ENCODE measurements at places on chromosomes 6 and 20.

DNA sequence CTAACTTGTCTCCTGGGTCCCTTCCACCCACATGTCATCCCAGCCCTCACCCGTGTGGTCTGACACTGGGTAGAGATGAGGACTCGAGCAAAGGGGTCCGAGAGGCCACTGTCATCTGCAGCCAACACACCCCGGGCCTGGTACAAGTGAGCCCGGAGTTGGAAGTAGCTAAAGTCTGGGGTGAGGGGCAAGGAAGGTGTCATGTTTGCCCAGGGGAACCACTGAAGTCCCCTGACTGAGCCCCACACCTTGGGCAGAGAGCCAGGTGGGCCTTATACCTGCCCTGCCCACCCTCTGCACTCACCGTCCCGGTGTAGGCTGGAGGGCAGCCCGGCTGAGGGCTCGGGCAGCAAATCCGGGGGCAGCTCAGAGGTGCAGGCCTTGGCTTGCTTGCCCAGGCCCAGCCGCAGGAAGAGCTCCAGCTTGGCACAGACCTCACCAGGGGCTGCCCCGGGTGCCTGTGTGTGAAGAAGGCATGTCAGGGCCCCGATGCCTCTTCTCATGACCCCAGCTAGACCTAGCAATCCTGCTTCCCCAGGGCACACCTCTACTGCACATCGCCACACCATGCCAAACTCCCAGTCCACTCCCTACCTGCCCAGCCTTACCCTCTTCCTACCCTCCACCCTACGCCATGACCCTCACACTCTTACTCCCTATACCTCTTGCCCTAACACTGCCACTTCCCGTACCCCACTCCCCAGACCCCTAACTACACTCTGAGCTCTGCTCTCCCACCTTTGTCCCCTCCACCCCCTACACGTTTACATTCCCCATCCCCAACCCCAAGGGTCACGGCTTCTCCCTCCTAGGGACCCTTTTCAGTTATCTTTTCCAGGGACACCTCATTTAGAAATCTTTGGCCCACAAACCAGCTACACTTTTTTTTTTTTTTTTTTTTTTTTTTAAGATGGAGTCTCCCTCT lies 31.7 kb upstream of the SPAG4 start:
- no peak for DNase-seq

- DNase-seq: peak; percentile 68
These were observed 1.1 kb downstream of the TCP11 start for GRCh38 chr6:35139924-35140638.

DNA sequence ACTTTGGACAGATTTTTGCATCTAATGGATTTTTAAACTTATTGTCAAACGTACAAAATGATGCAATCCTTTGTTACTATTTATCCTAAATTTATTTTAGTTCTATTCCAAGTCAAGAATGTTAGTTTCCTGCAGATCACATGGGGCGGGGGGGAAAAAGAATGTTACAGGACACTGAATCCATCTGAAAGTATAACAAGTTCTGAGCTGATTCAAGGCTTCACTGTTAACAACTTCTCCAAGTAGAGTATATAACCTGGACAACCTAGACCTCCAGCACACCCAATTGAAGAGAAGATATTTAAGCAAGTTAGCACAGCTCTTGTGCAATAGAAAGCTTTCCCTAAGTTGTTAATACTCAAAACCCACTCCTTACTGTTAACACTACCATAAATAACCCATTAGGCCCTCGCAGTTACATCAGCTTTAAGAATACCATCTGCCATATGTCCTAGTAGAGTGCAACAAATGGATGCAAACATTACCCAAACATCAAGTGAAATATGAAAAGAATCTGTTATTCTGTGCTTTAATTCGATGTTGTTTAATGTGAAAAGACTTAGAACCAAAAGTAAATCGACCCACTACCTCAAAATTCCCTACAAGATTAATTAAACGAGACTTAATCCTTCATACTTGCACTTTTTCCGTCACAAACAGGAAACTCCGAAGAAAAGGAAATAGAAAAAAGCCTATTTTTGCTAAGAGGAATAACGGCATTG lies 1.3 kb downstream of the SEC63 start:
- peak; percentile 22 for DNase-seq

DNA sequence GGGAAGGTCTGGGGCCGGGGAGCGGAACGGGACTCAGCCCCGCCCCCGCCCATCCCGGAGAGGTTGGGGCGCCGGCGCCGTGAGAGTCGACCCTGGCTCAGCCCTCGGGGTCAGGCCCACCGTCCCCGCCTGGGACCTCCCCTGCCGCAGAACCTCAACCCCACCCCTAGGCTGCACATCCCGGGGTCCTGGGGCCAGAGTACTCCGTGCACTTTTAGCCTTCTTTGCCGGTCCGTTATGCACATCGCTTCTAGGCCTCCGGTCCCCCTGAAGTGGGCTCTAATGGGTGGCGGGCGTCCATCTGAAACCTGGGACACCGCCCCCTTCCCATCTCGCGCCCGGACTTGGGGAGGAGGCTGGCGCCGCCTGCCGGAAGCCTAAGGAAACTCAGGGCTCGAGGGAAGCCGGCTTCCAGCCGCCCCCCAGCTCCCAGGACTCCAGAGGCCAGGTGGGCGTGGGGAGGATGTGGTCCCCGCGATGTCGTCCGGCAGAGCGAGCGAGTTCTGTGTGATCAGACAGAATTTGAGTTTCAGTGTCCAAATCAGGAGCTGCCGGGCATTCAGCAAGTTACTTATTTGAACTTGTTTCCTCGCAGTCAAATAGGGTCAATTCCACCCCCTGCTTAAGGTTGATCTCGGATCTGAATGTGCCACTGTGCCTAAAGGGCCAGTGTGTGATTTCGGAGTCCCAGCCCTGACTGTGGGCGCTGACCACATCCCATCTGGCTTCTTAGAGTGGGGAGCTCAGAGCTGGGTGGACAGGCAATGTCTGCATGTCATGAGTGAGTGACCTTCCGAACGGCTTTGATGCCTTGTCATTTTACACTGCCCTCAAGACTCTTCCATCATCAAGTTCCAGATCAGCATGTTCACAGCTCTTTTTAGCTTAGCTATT lies 47.6 kb downstream of the CPXM1 start:
- peak; percentile 72 for DNase-seq

GRCh38 chr6:44712353-44713111 lies 325.0 kb downstream of the CDC5L start:
- DNase-seq: no peak

DNA sequence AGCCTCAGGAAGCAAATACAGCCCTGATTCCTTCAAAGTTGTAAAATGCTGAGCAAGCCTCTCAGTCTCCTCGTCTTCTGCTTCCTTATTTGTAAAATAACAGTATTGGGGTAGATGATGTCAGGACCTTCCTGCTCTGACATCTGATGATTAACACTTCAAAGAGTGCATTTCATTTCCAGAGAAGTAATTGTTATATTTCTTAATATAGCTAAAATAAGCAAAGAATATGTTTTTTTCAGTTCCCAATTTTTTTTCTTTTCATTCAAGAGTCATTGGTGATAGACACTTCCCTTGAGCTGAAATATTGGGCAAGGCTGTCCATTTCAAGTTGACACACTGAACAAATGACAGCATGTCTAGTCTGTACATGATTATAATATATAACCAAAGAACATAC lies 53.4 kb downstream of the SLX4IP start:
- DNase-seq: no peak

DNA sequence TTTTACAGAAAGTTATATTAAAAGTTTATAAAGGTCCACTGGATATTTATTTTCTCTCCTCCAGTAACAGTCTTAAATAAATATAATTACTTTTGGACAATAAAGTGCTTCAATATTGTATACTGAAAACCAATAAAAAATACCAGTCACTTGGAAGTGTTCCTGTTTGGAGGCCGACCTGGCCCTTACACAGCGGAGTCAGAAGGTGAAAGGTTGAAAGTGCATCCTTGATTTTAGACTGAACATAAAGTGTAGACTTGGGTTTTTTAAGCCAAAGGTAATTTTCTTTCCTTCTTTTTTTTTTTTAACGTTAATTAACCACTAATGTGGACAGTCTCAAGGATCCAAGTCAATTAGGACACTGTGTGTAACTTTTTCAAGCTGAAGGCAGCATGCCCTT lies 152.3 kb upstream of the TBX18 start:
- no peak for DNase-seq

- DNase-seq: no peak
These were observed 80.3 kb downstream of the CTNNBL1 start for GRCh38 chr20:37774156-37774555.

GRCh38 chr6:39558079-39558478 lies 167.1 kb downstream of the KIF6 start:
- no peak for DNase-seq

- DNase-seq: no peak
These were observed 60.8 kb upstream of the CARMIL1 start for GRCh38 chr6:25218346-25218745.

DNA sequence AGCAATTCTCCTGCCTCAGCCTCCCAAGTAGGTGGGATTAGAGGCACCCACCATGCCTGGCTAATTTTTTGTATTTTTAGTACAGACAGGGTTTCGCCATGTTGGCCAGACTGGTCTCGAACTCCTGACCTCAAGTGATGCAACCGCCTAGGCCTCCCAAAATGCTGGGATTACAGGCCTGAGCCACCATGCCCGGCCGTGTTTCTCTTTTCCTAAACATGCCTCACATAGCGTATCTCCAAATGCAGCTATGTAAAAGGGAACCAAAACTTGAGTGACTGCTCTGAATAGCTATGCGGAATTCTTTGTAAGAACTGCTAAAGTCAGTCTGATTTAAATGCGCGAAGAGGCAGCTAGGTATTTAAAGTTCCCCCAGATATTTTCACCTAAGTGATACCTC lies 20.5 kb downstream of the BPIFA2 start:
- no peak for DNase-seq

DNA sequence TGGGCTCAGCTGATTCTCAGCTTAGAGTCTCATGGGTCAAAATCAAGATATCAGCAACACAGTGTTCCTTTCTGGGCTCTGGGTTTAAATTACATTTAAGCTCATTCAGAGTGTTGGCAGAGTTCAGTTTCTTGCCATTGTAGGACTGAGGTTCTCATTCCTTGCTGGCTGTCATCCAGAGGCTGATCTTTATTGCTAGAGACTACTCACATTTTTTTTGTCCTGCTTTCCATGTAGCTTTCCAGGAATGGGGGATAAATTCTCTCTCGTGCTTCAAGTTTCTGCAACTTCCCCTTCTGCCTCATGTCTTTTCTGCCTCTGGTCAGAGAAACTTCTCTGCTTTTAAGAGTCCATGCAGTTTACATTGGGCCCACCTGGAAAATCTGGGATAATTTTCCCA lies 86.9 kb downstream of the RFX6 start:
- no peak for DNase-seq

- no peak for DNase-seq
These were observed 37.6 kb downstream of the NRN1 start for GRCh38 chr6:5968817-5969734.

GRCh38 chr6:25601800-25602673 lies 50.0 kb upstream of the SCGN start:
- DNase-seq: peak; percentile 42

DNA sequence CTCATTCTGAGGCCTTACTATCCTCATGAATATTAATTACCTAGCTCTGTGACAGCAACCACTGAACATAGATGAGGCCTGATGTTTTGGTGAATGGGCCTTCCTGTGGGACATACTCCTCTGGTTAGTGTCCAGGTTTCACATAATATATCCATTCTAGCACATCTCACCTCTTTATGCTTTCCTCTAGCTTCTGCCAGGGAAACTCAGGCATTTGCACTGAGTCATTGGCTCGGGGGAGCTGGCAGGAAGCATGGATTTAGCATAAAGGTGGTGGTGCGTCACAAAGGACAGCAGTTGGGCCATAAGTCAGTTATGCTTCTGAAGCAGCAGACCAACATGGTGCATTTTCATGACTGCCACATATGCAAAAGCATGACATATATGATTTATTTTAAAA lies 37.5 kb upstream of the TMEM170B start:
- no peak for DNase-seq

GRCh38 chr6:150001295-150002008 lies 23.9 kb downstream of the RAET1L start:
- DNase-seq: no peak

- no peak for DNase-seq
These were observed 606 bp downstream of the ID4 start for GRCh38 chr6:19837511-19838441.

GRCh38 chr20:3218307-3218988 lies 9.2 kb downstream of the ITPA start:
- peak; percentile 73 for DNase-seq

DNA sequence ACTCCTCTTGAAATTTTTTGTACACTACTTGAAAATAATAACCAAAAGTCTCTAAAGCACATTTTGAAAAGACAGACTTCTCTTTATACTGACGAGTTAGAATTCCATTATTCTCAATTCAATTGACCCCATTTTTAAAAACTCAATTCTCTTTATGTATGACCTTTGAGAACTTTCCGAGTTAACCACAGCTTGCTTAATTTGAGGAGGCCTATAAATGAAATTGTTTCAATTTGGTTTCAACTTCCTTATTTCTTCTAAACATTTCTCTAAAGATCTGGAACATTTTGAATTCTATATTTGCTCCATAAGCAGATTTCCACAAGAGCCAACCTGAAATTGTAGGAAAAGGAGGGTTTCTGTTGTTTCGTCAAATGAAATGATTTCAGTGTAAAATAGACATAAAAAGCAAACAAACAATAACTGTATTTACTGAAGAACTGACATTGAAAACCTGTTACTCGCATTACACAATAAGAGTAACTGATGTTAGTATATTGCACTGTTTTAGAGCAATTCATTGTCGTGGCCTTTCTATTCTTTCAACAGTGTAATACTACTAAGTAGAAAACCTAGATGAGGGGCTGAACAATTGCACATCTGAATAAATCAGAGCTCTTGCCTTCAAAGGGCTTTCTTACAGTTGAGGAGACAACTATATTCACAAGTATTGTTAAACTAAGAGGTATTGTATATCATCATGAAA lies 223.6 kb downstream of the HIVEP2 start:
- no peak for DNase-seq

DNA sequence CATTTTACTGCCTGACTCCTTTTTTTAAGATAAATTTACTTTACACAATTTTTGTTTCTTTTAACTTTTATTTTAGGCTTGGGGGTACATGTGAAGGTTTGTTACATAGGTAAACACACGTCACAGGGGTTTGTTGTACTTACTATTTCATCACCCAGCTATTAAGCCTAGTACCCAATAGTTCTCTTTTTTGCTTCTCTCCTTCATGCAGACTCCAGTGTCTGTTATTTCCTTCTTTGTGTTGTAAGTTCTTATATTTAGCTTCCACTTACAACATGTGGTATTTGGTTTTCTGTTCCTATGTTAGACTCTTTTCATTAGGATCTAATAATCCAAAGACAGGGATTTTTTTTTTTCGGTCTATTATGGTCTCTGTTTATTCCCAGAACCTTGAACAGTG lies 83.5 kb upstream of the CCN6 start:
- no peak for DNase-seq

GRCh38 chr6:137958811-137959565 lies 91.9 kb downstream of the TNFAIP3 start:
- DNase-seq: no peak

GRCh38 chr6:26158581-26159356 lies 71.5 kb downstream of the HFE start:
- DNase-seq: peak; percentile 38

- peak; percentile 72 for DNase-seq
These were observed 39.4 kb upstream of the ENPP4 start for GRCh38 chr6:46090115-46091079.

- DNase-seq: no peak
These were observed 8.3 kb downstream of the BAK1 start for GRCh38 chr6:33571637-33572316.
